PC-9 (cell line): ENCODE measurements at places on chromosomes 5 and 9.

- peak; percentile 14 for DNase-seq
Measured at GRCh38 chr9:2655411-2655901, 33.9 kb downstream of the VLDLR start.

- no peak for DNase-seq
Measured at GRCh38 chr5:116358911-116359418, 215.7 kb downstream of the SEMA6A start.

DNA sequence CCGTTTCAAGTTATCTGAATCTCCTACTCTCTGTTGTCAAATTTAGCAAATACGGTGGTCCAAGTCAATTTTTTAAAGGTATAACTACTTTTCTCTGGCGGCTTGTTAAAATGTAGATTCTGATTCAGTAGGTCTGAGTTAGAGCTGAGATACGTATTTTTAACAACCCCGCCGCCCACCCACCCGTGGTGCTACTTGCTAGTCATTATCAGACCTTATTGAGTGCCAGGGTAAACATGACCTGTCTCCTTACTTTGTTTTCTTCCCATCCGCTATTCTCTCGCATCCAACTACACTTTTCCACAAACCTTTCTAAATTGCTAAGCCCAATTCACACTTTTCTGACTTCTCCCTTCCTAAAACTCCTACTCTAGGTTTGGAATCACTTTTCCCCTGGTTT lies 694 bp upstream of the PLAA start:
- no peak for DNase-seq

GRCh38 chr5:141050622-141051520 lies at the start of gene PCDHB1:
TSS of gene PCDHB1 (plus strand) at chr5:141051374. CDS start at chr5:141051471, 97 bp downstream.
- no peak for DNase-seq

DNA sequence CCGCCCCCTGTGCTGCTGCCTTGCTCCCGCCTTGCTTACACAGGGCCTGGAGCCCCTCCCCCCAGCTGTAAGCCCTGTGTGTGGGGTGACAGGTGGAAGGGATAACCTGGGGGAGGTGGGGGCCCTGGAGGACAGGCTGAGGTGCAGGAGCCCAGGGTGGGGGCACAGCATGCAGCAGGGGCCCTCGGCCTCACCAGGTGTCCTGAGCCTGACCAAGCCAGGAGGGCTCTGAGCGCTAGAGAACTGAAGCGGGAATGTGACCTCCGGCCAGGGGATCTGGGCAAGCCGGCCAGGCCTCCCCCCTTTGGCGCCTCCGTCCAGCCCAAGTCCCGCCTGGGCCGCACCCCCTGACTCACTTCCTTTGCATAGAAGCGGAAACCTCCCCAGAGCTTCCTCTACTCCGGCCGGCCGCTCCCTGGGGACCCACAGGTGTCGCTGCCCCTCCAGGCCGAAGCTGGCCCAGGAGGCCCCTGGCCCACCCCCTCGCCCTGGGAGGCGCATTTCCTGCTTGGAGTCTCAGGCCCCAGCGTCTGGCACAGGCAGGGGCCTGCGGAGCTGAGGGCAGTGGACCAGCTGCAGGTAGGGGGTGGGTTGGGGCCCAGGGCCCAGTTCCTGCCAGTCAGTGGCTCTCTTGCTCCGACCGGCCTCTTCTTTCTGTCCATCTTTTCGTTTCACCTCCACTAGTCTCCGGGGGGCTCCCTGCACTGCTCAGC lies at the start of gene TOR4A:
Gene TOR4A, plus strand, starts transcription at position 398 of the 713 bp plus-strand sequence. CDS start 964 bp downstream, outside the sequence.
- DNase-seq = peak; percentile 90

- no peak for DNase-seq
Measured at GRCh38 chr9:19965336-19965735, 176.5 kb upstream of the SLC24A2 start.

DNA sequence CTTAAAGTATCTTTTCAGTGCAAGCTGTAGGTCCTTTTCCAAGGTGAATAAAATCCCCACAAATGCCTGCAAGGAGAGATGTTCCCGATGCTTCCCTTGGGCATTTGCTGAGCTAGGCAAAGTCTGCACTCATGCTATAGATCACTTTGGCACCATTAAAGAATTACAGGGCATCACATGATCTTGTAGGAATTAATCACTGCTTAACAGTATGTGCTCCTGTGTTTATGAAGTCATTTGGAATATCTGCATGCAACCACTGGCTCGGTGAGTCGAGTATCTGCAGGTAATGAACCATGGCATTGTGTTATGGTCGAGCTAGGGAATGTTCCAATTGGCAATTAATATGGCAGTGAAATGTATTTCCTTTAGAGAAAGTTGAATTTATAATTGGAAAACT lies 615.1 kb downstream of the TLE1 start:
- DNase-seq = no peak

GRCh38 chr5:67355120-67355713 lies 158.6 kb upstream of the CD180 start:
- DNase-seq = no peak

DNA sequence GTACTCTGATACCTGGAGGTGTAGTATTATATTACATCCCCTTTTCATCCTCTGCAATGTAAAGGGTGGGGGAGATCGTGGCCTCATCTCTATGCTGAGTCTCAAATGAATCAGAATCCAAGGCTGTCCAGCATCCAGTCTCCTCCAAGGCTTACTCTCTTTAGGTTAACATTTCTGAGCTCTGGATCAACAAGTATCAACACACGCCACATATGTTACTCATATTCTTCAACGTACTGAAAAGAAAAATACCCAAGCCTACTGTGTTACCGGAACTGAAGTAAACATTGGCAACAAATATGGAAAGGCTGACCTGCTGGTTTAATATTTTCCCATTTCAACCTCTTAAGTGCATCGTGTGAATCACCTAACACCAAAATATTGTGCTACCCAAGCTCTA lies 241.8 kb downstream of the GAS1 start:
- no peak for DNase-seq
